Activated naive CD4-positive, alpha-beta T cell treated with anti-CD3 and anti-CD28 coated beads, Interleukin-2, amount 50 U/mL, for 16 hours (primary cell): ENCODE measurements at places on chromosomes 11 and 22.

- DNase-seq = no peak
Measured at GRCh38 chr11:47099918-47100315, 76.8 kb downstream of the ARFGAP2 start.

GRCh38 chr11:69634590-69634989 lies 6.4 kb upstream of the CCND1 start:
- DNase-seq = no peak

- no peak for DNase-seq
Measured at GRCh38 chr11:77167111-77167626, 39.1 kb downstream of the MYO7A start.

DNA sequence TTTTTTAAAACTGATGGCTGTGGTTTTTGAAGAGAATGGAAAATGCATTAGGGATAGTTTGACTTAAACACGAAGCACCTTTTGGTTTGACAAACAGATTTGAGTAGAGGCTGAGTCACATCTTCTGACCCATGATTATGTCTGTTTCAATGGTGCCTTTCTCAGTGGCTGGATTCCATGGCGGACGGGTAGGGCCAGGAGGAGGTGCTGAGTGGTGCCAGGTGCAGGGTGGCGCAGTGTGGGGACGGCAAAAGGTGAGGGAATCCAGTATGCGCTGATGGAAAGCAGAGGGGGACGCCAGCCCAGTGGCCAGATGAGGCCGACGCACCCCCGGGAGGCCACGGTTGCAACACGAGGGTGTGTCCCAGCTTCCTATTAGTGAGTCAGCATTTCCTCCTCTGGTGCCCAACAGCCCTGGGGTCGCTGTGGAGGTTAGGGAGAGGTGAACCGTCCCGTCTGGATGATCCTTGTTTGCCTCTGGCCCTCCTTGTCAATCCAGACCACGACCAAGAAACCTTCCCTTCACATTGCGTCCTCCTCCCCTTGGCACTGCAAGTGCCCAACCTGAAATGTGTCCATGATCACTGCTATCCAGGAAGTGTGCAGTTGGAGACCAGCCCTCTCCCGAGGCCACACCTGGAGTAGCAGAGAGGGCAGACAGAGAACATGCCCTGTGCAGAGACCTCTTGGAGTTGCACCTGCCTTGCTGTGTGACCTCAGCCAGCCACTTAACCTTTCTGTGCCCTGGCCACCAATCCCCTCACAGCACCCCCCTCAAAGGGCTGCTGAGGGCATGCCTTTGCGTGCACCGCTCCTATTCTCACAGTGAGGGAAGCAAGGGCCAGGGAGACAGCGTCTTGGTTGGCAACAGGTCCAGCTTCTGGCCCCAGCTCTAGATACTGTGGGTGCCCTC lies 32.5 kb upstream of the ATXN10 start:
- no peak for DNase-seq

DNA sequence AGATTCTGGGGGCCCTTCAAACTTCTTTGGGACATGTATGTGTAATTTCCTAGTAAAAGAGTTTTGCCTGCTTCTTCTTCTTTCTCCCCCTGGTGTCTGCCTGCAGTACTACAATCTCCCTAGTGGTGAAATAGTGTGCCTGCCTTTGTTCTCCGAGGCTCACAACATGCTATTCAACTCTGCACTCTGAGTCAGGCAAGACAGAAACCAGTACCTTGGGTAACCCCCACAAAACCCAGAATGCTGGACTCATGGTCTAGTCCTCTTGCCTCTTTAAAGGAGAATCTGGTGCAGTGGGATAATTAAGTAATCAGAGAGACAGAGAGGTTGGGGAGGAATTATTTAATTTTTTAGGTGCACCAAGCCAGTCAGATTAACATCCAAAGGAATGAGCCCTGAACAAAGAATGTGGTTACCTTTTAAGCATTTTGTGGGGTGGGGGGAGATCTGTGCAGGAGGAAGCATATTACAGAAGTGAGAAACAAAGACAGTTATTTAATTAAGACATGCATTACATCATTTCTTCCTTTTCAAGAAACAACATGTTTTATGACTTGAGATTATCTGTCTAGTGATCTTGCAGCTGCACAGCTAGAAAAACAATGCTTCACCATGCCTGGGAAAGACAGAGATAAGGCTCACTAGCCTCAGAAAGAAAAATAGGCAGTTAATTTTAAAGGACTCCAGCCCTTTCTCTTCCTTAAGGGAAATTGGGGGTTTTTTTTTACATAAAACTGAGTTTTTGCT lies 11.0 kb upstream of the MS4A6A start:
- DNase-seq = peak; percentile 59

- DNase-seq = no peak
Measured at GRCh38 chr11:27934830-27935145, 173.2 kb downstream of the KIF18A start.

DNA sequence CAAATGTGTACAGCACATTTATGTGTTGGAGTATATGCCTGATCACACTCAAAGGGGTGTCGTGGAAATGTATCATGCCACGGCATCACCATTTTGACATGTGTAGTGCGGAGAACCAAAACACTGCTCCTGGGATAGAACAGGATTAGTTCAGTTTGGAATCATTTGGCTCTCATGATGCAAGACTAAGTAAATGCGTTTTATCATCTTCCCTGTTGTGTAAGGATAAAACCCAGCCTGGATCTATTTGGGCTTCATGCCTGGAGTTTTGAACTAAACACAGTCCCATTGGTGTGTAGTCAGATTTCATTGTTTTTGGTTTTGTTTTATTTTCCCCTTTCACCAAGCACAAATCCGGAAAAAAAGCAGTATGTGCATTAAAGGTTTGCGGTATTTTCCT lies 574.3 kb downstream of the NTM start:
- no peak for DNase-seq

- DNase-seq = no peak
Measured at GRCh38 chr22:19448076-19448607, 631 bp upstream of the C22orf39 start.

DNA sequence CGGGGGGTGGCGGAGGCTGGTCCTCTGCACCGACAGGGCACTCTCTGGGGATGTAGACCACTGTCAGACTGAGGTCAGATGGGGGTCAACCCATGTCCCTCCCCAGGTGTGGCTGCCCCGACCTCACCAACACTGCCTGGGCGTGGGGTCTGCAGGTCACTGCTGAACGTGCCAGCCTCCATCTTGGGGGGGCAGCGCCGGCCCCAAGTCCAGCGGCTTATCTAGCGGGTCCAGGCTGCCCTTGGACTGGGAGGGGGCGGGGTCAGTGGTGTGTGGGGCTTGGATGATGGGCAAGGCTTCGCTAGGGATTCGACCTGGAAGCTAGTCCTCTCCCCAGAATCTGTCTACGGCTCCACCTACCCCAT lies 178.2 kb downstream of the IGLL1 start:
- DNase-seq = no peak

DNA sequence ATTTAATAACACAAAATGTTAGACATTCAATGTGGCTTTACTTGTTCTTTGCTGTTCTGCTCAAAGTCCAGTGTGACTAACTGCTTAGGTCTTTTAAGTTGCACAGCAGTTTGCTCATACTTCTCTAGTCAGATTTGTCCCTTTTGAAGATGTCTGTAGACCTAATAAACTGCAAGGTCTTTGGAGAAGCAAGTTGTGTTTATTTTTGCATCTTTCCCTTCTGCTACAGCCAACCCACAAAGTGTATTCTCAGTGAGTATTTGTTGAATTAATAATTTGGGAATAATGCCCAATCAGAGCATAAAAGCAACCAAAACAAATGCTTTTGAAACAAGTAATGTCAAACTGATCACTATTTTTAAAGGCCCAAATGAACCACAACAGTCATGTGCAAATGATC lies 312.5 kb downstream of the CADM1 start:
- no peak for DNase-seq
